ENCODE measurements at places on chromosomes 6 and 20. TPM values are rescaled to one million over a fixed set of nuclear protein-coding genes. Genes with fewer than 3 reads are reported as not detected.

GRCh38 chr6:104526376-104526775 is 333.3 kb downstream of the HACE1 start:
- H3K36me3 ChIP-seq, result no peaks in the 10 kb centered on the region
- DNase-seq, result no peak
- no peaks in the 10 kb centered on the region for H3K4me1 ChIP-seq
- no peaks in the 10 kb centered on the region for H3K27me3 ChIP-seq

TMEM200A gene
- 20.4 TPM for total RNA-seq

LY86 gene
- total RNA-seq, result 1.3 TPM

DNA sequence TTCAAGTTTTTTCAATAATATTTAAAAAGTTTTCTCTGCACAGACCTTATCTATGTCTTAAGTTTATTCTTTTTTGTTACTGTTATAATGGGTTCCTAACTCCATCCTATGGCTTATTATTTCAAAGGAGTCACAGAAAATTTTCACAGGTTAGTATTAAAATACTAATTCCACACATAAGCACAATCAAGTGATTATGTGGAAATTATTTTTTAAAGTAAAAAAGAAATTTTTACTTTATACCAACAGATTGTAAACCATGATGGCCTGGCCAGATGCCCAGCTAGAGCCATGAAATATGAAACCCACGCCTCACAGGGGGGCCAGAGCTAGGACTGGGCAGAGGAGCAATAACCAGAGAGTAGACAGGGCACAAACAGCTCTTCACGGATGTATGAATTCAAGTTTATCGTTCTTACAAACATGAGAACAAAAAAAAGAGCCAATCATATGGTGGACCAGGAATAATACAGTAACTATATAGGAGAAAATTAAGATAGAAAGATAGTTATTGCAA is 34.0 kb downstream of the NUDT3 start:
- no peak overlapping the region for H3K4me3 ChIP-seq
- no peaks in the 10 kb centered on the region for H3K4me1 ChIP-seq
- H3K27ac ChIP-seq, result no peak overlapping the region
- H3K27me3 ChIP-seq, result no peaks in the 10 kb centered on the region
- no peak for DNase-seq

DNA sequence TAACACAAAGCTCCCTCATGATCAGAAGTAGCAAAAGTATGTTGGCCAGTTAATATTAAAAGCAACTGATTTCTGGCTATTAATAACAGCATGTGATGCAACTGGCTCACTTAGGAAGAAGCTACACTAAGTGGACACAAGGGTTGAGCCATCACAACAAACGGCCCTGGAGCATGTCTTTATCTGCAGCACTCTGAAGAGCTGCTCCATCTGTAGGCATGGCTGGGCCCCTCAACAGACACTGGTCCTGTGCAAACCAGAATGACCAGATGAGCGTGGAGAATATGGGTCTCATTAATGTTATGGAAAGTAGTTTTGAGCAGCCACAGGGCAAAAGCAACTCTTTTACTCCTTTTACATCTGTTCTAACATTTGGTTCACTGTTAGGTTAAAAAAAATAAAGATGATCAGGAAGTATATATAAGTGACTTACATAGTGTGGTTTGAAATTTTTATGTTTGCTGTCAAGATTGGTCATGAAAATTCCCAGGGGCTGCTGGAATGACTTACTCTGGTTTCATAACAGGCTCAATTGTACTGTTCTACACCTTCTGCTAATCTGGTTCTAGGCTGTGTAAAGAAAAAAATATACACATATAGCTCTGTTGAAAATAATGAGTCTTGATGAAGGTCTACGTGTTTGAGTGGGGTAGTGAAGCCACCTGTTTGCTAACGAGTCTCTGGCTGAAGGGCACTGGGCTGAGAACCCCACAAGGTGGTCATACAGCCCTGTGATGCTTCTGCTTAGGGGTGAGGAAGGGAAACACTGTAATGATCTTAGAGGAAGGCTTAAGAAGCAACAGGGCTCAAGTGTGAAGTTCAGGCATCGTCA is 58.1 kb downstream of the INSM1 start:
- no peak overlapping the region for H3K27ac ChIP-seq
- H3K4me3 ChIP-seq, result no peak overlapping the region
- H3K27me3 ChIP-seq, result no peaks in the 10 kb centered on the region
- no peaks in the 10 kb centered on the region for H3K4me1 ChIP-seq
- H3K36me3 ChIP-seq, result no peaks in the 10 kb centered on the region
- DNase-seq, result no peak

Data from colonic mucosa (tissue), 4 donors.